Neural crest cell (in vitro differentiated cells): ENCODE measurements at places on chromosomes 2 and 18. TPM values are rescaled to one million over a fixed set of nuclear protein-coding genes. Genes with fewer than 3 reads are reported as not detected.

DNA sequence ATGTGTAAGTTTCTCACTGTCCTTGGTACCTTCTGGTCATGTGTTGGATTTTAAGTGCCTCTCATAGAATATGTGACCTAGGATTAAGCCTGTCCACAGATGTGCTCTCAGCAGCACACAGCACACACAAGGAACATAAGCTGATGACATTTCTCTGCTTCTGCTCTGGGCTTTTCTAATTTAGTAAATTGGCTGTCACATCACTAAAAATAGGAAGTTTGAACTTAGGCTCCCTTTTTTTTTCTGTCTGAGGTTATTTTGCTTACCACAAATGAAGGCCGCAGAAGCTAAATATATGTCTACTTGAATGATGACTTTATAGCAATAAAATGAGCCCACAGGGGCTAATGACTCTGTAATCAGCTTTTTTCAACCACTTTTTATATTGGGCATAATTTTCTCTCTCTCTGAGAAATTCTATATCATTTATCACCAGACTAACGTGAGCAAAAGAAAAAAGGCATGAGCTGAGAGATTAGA, 150.2 kb upstream of the KLHL14 start:
- no peak for DNase-seq

DNA sequence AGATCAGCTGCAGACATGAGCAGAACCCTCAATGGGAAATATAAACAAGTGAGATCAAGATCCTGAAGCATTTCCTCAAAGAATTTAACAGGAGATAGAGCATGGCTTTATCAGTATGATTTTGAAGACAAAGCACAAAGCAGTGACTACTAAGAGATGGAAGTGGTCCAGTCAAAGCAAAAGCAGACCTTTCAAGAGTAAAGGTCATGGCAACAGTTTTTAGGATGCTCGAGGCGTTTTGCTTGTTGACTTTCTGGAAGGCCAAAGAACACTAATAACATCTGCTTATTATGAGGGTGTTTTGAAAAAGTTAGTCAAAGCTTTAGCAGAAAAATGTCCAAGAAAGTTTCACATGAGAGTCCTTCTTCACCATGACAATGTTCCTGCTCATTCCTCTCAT, 128.5 kb downstream of the KCNE4 start:
- DNase-seq: no peak

DNA sequence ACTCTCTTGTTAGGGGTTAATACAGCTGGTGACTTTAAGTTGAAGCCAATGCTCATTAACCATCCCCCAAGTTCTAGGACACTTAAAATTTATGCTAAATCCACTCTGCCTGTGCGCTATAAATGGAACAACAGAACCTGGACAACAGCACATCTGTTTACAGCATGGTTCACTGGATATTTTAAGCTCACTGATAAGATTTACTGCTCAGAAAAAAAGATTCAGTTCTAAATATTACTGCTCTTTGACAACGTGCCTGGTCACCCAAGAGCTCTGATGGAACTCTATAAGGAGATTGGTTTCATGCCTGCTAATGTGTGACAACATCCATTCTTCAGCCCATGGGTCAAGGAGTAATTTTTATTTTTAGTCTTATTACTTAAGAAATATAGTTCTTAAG, 27.5 kb downstream of the RNF103 start:
- no peak for DNase-seq

GRCh38 chr2:44618251-44619023, 256.7 kb downstream of the CAMKMT start:
- no peak for DNase-seq

GRCh38 chr18:42537291-42537690, 578.2 kb downstream of the RIT2 start:
- DNase-seq: no peak

DNA sequence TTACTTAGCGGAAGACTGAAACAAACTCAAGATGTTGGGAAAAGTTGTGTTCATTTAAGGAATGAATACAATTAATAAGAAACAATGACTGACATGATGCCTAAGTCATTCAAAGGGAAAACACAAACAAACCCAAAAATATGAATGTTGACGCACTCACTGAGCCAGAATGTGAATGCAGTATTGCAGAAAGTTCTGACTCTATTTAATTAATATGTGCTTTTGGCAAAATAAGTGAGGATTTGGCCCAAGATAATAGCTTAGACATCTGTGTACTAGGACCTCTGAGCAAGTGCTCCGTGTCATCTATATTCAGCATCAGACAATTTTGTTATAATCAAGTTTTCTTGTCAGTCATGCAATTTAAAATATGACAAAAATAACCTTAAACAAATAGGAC, 1138.8 kb upstream of the NXPH2 start:
- no peak for DNase-seq

- DNase-seq: no peak
Measured at GRCh38 chr2:76312236-76312635, 601.5 kb upstream of the GCFC2 start.

- DNase-seq: no peak
Measured at GRCh38 chr2:2880938-2881337, 496.7 kb downstream of the EIPR1 start.

DNA sequence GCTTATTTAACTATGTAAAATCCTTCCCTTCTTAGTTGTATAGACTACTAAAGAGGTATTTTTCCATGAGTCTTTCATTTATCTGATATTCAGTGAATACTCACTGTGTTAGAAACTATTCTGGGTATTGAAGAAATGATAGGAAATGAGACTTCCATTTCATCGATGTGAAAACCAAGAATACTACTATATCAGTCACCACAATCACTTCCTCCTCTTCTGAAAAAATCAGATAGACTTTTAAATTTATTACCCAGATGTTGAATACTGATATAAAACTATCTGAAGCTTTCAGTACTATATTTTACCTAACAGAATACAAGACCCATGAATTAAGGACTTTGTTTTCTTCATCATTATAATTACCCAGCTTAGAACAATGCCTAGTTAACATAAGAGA, 1801.1 kb upstream of the CELF4 start:
- no peak for DNase-seq

GRCh38 chr2:225033440-225034318, 8.6 kb downstream of the DOCK10 start:
- DNase-seq: no peak

- DNase-seq: no peak
Measured at GRCh38 chr2:213995400-213996105, 415.3 kb upstream of the VWC2L start.

- no peak for DNase-seq
Measured at GRCh38 chr2:209426432-209426831, 2.6 kb downstream of the MAP2 start.

DNA sequence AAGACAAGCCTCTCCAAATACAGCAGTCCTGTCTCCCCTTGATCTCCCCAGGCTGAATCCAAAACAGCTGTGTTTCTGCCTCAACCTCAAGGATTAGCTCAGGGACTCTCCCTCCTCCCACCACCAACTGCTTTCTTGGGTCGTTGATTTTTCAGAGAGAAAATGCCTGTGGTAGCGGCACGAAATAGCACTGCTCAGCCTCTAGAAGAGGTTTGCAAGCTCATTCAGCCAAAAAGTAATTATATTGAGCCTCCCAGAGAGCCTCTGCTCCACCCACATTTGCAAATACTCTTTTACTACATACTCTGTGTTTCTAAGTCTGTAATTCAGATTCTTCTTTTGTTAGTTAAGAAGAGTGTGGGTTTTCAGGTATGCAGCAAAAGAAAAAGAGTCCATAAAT, 396.4 kb upstream of the TNP1 start:
- no peak for DNase-seq

DNA sequence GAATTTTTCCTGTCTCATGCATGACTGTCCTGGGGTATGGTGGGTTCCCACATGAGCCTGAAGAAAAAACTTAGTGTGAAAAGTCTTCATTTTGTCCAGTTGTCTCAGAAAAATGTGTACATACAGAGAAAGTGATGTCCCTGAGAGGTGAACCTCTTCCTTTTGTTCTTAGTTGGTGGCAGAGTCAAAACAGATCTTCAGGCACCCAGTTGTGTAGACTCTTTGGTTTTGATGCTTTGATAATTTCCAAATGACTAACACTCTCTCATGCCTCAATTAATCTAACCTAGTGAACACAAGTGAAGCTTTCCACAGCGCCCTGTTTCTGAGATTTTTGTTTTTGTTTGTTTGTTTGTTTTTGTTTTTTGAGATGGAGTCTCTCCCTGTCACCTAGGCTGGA, 273.5 kb downstream of the PIK3C3 start:
- no peak for DNase-seq

- no peak for DNase-seq
Measured at GRCh38 chr2:55914786-55915185, 8.8 kb downstream of the EFEMP1 start.

GRCh38 chr2:241228860-241229516, 40.5 kb downstream of the ANO7 start:
- DNase-seq: no peak

DNA sequence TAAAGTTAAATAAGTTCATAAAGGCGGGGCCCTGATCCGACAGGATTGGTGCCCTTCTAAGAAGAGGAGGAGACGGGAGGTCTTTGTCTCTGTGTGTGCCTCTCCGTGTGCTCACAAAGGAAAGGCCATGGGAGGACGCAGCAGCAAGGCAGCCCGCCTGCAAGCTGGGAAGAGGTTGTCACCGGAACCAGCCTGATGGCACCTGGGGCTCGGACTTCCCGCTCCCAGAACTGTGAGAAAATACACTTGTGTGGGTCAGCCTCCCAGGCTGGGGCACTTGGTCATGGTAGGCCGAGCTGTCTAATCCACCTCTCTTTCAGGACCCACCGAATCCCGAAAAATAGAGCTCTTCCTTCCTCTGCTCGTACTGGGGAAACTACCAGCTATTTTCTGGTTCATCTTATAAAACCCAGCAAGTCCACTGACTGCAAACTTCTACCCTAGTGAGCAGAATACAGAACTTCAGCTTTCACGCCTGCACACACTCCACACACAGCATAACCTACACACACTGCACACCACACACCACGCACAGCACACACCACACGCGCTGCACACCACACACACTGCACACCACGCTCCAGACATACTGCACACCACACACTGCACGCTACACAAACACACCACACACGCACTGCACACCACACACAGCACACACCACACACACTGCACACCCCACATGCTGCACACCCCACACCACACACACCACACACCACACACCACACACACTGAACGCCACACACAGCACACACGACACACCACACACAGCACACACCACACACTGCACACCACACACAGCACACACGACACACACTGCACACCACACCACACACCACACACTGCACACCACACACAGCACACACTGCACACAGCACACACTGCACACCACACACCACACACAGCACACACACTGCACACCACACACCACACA, 58.1 kb downstream of the ASB1 start:
- DNase-seq: no peak

DNA sequence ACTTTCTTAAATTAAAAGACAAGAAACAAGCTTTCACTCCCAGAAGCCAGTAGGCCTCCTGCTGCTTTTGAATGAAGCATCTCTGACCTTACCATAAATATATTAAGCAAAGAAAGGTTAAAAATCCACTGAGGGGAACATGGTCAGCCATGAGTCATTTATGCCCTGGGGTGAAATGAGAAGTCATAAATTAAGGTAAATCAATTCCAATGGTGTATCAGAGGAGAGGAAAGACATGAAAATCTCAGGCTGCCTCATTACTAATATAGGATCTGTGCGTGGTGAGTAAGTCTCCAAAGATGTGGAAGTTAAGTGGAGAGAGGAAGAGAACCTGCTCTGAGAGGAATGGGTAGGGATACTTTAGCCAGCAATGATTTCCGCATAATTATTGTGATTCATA, 292.3 kb upstream of the CHAC2 start:
- no peak for DNase-seq

- DNase-seq: no peak
Measured at GRCh38 chr2:171260471-171261424, 100.1 kb upstream of the TLK1 start.

- no peak for DNase-seq
Measured at GRCh38 chr2:96661324-96661723, 18.8 kb downstream of the FER1L5 start.

DNA sequence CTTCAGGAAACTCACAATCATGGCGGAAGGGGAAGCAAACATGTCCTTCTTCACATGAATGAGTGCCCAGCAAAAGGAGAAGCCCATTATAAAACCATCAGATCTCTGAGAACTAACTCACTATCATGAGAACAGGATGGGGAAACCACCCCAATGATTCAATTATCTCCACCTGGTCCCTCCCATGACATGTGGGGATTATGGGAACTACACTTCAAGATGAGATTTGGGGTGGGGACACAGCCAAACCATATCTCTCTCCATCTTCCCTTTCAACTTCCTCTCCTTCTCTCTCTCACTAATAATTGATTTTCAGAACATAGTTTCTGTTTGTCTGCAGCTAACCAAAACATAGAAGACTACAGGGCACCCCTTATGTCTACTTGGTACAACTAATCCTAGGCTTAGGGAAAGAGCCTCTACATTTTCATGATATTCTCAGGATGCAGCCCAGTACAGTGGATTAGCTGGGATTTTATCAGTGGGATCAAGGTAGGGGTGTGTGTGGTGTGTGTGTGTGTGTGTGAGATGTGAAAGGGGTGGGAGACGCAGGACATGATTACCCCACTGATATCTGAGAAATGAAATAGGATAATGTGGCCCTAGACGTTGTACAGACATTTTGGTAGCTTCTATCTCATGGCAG, 2.8 kb upstream of the ATF2 start:
- DNase-seq: no peak

- DNase-seq: no peak
Measured at GRCh38 chr2:88071365-88071764, 3.7 kb downstream of the SMYD1 start.

GRCh38 chr2:18855027-18855426, 265.7 kb upstream of the NT5C1B start:
- no peak for DNase-seq

DNA sequence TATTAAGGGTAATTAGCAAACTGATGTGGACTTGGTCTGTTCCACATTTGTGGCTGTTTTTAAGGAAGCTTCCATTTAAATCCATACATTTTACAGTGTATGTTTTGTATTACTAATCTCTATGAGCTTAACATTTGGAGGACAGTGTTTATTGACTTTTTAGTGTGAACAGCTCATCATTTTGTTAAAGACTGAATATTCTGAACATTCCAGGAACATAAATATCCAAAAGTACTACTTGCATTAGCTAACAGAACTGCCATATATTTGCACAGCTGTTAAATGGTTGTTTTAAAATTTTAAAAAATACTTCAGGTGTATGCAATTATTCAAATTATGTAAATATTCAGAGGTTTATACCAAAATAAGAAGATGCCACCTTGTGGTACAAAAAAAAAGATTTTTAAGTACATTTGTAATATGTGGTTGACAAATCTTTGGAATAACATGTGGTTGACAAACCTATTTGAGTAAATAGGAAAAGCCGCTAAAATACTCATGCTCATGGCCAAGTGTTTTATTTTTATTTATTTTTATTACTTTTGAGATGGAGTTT, 439.7 kb upstream of the FANCL start:
- no peak for DNase-seq

Gene ADD2
- 31.6 and 31.8 TPM in 2 replicates for total RNA-seq

Gene RGPD4
- 0.05 TPM in 1 of 2 replicates, not detected in the other for total RNA-seq

Gene CTAGE1
- not detected in 2 replicates for total RNA-seq

Gene EMILIN2
- 16.0 and 19.2 TPM in 2 replicates for total RNA-seq

Gene TGOLN2
- total RNA-seq: 52.6 and 54.8 TPM in 2 replicates

Gene SIX3
- not detected in 2 replicates for total RNA-seq

Gene SELENOI
- 41.2 and 42.4 TPM in 2 replicates for total RNA-seq

Gene PRSS56
- total RNA-seq: 52.4 and 54.2 TPM in 2 replicates

Gene DSG2
- total RNA-seq: 18.4 and 19.4 TPM in 2 replicates

Gene RAB12
- total RNA-seq: 25.0 and 26.5 TPM in 2 replicates
